ENCODE measurements at places on chromosomes 12 and 14. TPM values are rescaled to one million over a fixed set of nuclear protein-coding genes. Genes with fewer than 3 reads are reported as not detected.

DNA sequence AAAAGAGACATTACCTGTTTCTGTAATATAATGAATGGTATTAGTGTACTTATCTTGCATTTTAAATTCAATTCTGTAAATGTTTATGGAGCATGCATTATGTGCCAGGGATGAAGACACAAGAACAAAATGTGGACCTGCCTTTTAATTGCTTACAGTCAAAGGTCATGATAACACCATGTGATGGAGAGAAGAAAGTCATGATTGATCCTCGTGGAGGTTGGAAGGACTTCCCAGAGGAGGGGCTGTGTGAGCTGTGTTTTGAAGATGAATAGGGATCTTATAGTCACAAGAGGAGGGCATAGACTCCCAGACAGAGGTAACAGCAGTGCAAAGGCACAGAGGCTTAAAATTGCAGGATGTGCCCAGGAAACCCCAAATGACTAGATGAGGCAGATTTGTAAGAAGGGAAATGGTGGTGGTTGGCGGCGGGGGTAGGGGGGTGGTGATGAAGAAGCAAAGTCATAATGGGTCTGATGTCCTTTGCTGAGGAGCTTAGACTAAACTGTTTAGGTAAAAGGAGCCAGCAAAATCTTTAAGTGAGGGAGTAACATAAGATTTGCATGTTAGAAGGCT, 151.5 kb downstream of the PRKCH start:
- peak overlapping the region; percentile 2 for H3K27ac ChIP-seq
- peaks cover 19% of the 10 kb centered on the region for H3K4me1 ChIP-seq
- no peaks in the 10 kb centered on the region for H3K27me3 ChIP-seq
- no peak for DNase-seq
- no peak overlapping the region for H3K4me3 ChIP-seq

DNA sequence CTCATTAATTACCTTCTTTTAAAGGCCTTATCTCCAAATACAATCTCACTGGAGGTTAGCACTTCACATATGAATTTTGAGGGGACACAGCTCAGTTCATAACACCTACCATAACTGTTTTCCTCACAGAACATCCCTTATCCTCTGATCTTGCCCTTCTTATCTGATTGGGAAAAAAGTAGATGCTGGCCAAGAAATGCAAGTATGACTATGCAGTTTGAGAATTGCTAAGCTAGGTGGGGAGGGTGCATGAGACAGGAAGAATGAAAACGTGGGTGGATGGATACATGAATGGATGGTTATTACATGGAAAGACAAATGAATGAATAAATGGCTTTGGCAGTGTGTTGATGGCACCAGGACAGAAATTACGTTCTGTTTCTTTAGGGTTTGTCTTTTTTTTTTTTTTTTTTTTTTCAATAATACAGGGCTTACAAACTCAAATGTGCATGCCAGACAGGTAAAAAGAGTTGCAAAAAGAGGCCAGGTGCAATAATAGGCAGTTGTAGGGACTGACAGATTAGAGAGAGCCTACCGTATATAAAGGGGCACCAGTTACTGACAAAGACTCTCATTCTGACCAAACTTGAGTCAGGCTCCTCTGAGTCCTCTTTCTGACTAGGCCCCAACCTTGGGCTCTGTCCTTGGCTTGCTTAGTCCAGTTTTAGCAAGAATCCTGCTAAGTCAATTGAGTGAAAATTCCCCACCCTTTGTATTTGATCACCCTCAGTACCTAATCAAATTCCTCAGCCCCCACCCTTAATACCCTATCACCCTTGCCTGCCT, 304.9 kb downstream of the ZFP36L1 start:
- H3K4me1 ChIP-seq: no peaks in the 10 kb centered on the region
- no peaks in the 10 kb centered on the region for H3K27me3 ChIP-seq
- H3K27ac ChIP-seq: no peak overlapping the region

- no peak overlapping the region for H3K4me3 ChIP-seq
- no peak overlapping the region for H3K27ac ChIP-seq
- no peaks in the 10 kb centered on the region for H3K36me3 ChIP-seq
- no peak for DNase-seq
These were observed 23.5 kb upstream of the INF2 start for GRCh38 chr14:104665657-104666522.

DNA sequence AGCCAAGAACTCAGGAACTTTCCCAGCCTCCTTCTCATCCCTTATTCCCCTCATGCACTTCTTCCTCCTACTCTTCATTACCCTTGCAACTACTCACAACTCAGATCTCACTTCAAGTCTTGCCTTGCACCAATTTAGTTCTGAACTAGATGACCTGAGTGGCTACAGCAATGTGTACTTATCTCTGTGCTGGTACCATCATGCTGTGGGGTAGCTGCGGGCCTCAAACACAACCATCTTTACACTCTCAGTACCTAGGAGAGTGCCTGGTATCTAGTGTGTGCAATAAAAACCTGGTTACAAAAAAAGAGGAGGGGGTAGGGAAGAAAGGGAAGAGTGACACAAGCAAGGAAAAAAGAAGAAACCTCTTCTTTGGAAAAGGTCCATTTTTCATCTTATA, 219.0 kb downstream of the SPTSSA start:
- no peaks in the 10 kb centered on the region for H3K4me1 ChIP-seq
- no peaks in the 10 kb centered on the region for H3K36me3 ChIP-seq
- DNase-seq: no peak
- no peak overlapping the region for H3K27ac ChIP-seq
- no peaks in the 10 kb centered on the region for H3K27me3 ChIP-seq

GRCh38 chr12:65432651-65433050, 154.2 kb downstream of the MSRB3 start:
- no peaks in the 10 kb centered on the region for H3K4me1 ChIP-seq
- no peak overlapping the region for H3K27ac ChIP-seq
- H3K36me3 ChIP-seq: no peaks in the 10 kb centered on the region
- H3K4me3 ChIP-seq: no peak overlapping the region
- H3K27me3 ChIP-seq: no peaks in the 10 kb centered on the region

- no peak for DNase-seq
- H3K36me3 ChIP-seq: no peaks in the 10 kb centered on the region
- no peaks in the 10 kb centered on the region for H3K4me1 ChIP-seq
- no peak overlapping the region for H3K4me3 ChIP-seq
- H3K27ac ChIP-seq: no peak overlapping the region
These were observed 735.4 kb upstream of the TMEM132C start for GRCh38 chr12:127531542-127531941.

DNA sequence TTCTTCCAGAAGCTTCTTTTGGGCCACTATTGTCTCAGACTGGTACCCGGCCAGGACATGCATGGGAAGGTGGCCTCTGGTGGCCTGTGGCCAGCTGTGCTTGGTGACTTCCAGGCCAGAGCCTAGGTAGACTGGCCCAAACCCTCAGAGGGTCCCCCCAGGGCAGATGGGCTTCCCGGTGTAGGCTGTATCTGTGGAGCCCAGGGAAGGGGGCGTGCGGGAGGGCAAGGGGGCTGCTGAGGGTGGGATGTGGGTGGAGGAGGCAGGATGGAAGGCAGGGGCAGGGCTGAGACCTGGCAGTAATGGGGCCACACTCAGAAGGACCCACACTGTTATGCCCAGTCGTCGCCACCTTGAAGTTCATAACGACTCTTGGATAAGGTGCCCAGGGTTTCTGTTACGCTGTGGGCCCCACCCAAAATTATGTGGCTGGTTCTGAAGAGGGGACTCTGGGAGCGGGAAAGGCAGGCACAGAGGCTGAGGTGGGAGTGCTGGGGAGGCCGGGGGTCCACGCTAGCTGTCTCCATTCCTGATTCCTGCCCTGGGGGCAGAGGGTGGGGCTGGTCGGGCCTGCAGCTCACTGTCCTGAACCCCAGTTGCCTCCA, 52.1 kb downstream of the KIF26A start:
- no peaks in the 10 kb centered on the region for H3K4me1 ChIP-seq
- no peak overlapping the region for H3K27ac ChIP-seq

GRCh38 chr14:37452323-37452722, 142.7 kb downstream of the FOXA1 start:
- no peak overlapping the region for H3K4me3 ChIP-seq
- H3K27ac ChIP-seq: no peak overlapping the region
- no peak for DNase-seq
- no peaks in the 10 kb centered on the region for H3K27me3 ChIP-seq

GRCh38 chr12:57319678-57320469, 68.9 kb upstream of the STAC3 start:
- H3K36me3 ChIP-seq: no peaks in the 10 kb centered on the region
- H3K4me1 ChIP-seq: no peaks in the 10 kb centered on the region
- no peak overlapping the region for H3K27ac ChIP-seq
- DNase-seq: no peak
- H3K4me3 ChIP-seq: no peak overlapping the region

DNA sequence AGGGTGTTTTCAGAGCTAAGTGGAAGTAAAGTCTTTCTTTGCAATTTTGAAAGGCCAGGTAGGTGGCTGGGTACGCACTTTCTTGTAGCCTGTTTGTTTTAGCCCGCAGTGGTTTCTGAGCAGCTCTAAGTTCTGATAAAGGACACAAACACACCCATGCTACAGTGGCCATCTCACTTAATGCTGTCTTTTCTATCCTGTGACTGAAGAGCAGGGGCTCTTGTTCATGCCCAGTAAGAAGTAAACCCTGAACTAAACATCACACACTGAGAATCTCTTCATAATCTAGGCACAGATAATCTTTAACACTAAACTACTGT, 427.2 kb downstream of the RAD51B start:
- H3K27me3 ChIP-seq: no peaks in the 10 kb centered on the region
- H3K27ac ChIP-seq: peak overlapping the region; percentile 75
- DNase-seq: peak; percentile 41
- peaks cover 32% of the 10 kb centered on the region for H3K4me1 ChIP-seq
- no peaks in the 10 kb centered on the region for H3K36me3 ChIP-seq

GRCh38 chr12:6458281-6459003, 6.6 kb downstream of the TAPBPL start:
- H3K27me3 ChIP-seq: no peaks in the 10 kb centered on the region
- no peak overlapping the region for H3K4me3 ChIP-seq
- no peak overlapping the region for H3K27ac ChIP-seq
- peaks cover 47% of the 10 kb centered on the region for H3K36me3 ChIP-seq

- peaks cover 46% of the 10 kb centered on the region for H3K36me3 ChIP-seq
- no peak for DNase-seq
- no peak overlapping the region for H3K27ac ChIP-seq
These were observed 51.1 kb downstream of the TRAFD1 start for GRCh38 chr12:112176321-112177010.

DNA sequence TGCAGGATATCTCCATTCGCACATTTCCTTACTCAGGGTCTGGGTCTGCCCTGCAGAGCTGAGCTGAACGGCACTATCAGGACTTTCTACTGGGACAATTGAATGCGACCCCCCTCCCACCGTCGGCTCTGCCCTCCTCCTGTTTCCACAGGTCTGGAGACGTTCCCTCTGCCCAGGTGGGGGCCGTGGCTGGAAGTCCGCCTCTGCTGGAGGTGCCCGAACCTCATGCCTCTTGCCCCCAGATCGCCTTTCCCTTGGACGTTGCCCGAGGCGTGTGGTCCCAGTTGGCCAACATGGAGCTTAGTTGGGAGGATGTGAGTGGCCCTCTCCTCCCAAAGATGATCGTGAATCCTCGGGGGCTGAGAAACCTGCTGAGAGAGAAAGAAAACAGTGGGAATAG, 21.2 kb upstream of the KLC1 start:
- H3K27ac ChIP-seq: no peak overlapping the region
- H3K4me3 ChIP-seq: no peak overlapping the region
- H3K4me1 ChIP-seq: peaks cover 13% of the 10 kb centered on the region
- H3K27me3 ChIP-seq: no peaks in the 10 kb centered on the region
- no peak for DNase-seq

- no peak for DNase-seq
- peaks cover 9% of the 10 kb centered on the region for H3K4me1 ChIP-seq
- H3K27me3 ChIP-seq: no peaks in the 10 kb centered on the region
- H3K4me3 ChIP-seq: no peak overlapping the region
- H3K36me3 ChIP-seq: no peaks in the 10 kb centered on the region
These were observed 12.5 kb downstream of the PACS2 start for GRCh38 chr14:105326891-105327694.

DNA sequence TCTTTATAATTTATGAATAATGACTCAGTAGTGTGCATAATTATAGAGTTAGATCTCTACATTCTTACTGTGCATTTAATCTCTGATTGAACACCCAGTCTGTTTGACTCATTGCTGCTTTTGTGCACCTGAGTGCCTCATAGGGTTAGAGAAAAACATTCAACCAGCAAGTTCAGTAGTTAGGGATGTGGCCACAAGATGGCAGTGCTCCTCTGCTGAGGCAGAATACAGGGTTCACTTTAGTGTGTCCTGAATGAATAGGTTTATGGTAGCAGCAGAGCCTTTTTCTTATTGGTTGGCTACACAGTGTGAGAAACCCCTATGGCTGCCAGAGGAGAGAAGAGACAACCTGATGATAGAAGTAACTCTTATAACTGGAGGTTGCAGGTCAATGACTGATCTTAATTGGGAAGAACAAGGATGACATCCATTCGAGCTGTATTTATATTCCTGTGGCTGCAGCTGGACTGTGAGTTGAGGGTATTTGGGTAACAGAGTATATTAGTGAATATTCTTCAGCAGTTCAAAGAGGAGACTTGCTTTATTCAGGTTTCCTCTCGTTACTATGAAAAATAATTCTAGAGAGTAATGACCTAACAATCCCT, 194.9 kb upstream of the OR4E1 start:
- H3K27ac ChIP-seq: no peak overlapping the region
- peaks cover 5% of the 10 kb centered on the region for H3K27me3 ChIP-seq
- H3K4me1 ChIP-seq: no peaks in the 10 kb centered on the region
- DNase-seq: peak; percentile 40
- H3K36me3 ChIP-seq: no peaks in the 10 kb centered on the region

DNA sequence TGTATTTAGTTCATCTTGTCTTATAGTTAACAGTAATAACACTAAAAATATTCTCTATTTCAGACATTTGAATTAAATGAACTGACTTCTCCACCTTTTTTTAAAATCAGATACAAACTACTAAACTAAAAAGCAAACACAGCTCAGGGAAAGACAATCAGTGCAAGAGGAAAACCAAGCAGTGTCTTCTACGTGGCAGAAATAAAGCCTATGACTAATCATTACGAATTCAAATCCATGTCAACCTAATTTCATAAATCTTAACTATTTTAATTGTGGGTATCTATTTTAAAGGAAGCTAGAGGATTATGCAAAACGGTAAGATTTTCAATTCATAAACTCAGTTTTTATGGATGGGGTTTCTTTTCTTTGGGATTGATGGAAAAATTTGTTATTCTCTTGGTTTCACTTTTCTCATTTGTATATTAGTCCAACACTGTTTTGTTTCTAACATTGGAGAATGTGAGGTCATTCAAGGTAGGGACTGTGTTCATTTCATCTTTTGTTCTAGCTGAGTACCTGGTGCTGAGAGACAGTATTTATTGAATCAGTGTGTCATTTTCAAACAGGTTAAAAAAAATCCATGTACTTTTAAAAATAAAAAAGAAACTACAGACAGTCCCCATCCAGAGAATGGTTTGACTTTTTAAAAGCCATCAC, 12.8 kb upstream of the PALS1 start:
- DNase-seq: no peak
- no peak overlapping the region for H3K4me3 ChIP-seq
- peaks cover 13% of the 10 kb centered on the region for H3K4me1 ChIP-seq
- no peak overlapping the region for H3K27ac ChIP-seq
- H3K27me3 ChIP-seq: no peaks in the 10 kb centered on the region
- H3K36me3 ChIP-seq: no peaks in the 10 kb centered on the region

The C12orf56 gene
- total RNA-seq: not detected

The ISCA2 gene
- total RNA-seq: 38.7 TPM

The SERPINA12 gene
- total RNA-seq: not detected

The IL26 gene
- not detected for total RNA-seq

The AKAP3 gene
- total RNA-seq: 2.0 TPM

The TAS2R8 gene
- not detected for total RNA-seq

The SLC5A8 gene
- total RNA-seq: 71.7 TPM

The NYNRIN gene
- total RNA-seq: 12.3 TPM

The WSCD2 gene
- total RNA-seq: 117 TPM

The CAPZA3 gene
- 0.40 TPM for total RNA-seq

The PIP4P1 gene
- 22.8 TPM for total RNA-seq

The DYRK4 gene
- total RNA-seq: 43.5 TPM

The GDF3 gene
- not detected for total RNA-seq

The SLCO1B1 gene
- not detected for total RNA-seq

All from thyroid gland (tissue), 4 donors.